ENCODE measurements at places on chromosomes 2 and 18.

GRCh38 chr18:30814446-30814845, 228.1 kb downstream of the DSC3 start:
- DNase-seq = no peak

DNA sequence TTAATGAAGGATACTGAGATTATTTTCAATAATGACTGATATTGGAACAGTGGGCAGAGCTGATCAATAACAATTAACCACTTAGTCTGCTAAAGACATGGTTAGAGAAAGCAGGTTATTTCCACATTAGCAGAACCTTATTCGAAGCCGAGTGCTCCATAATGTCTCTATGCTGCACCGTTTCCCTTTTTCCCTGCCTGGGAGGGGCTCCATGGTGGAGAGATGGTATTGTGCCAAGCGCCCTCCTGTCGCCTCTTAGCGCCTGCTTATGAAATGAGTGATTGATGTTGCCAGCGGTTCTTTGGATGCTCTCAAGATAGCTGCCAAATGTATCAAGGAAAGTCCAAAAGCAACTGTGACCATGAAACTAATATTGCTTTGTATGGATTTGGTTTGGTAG, 34.6 kb upstream of the INSIG2 start:
- no peak for DNase-seq

DNA sequence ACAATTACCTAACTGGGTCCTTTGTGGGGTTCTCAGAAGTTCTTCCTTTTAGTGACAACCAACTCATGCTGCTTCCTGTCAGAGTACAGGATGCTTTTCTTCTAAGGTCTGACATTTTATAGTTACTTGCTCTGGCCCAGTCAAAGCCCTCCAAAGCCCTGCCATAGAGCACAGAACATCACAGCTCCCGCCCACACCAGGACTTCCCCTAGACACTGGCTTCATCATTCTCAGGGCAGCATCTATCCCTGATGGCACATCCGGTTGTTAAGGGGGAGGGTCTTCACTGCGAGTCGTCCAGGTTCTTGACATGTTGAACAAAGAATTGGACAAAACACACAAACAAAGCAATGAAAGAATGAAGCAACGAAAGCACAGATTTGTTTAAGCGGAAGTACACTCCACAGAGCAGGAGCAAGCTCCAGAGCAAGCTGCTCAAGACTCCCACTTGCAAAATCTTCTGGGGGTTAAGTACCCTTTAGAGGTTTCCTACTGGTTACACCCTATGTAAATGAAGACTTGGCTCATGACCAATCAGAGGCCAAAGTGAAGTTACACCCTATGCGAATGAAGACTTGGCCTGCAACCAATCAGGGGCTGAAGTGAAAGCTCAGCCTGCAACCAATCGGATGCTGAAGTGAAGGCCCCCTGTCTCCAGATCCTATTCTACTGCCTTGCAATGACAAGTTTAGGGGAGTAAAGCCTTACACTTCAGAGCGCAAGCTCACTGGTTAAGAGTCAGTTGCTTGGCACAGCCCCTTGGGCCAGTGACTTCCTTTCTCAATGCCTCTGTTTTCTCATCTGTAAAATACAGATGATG, 79.0 kb downstream of the HDAC4 start:
- no peak for DNase-seq

- peak; percentile 24 for DNase-seq
Measured at GRCh38 chr18:13216092-13216582, 2.4 kb upstream of the LDLRAD4 start.

GRCh38 chr2:117703858-117704257, 110.6 kb upstream of the DDX18 start:
- no peak for DNase-seq

GRCh38 chr18:13261661-13262357, 43.2 kb downstream of the LDLRAD4 start:
- no peak for DNase-seq

GRCh38 chr2:36536776-36537175, 61.2 kb downstream of the FEZ2 start:
- DNase-seq = no peak

DNA sequence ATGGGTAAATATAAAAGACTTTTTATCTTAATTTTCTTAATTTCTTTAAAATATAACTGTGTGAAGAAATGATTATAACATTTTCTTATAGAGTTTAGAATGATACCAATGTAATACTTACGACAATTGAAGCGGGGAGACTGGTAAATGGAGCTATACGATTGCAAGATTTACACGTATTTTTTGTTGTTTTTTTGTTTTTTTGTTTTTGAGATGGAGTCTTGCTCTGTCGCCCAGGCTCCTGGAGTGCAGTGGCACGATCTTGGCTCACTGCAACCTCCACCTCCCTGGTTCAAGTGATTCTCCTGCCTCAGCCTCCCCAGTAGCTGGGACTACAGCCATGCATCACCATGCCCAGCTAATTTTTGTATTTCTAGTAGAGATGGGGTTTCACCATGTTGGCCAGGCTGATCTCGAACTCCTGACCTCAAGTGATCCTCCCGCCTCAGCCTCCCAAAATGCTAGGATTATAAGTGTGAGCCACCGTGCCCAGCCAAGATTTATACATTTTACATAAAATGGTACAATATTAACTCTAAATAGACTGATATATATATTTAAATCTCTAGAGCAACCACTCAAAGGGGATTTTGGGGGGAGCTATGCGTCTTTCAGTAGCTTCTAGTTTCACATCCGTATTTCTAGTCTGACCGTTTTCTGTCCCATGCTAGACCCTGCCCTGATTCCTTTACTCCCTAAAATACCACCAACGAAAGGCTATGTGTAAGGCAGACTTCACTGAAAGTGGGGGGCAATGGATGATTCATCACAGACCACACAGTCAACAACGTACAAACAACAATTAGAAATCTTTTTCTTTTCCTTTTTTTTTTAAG, 28.2 kb upstream of the ATG16L1 start:
- DNase-seq = no peak

DNA sequence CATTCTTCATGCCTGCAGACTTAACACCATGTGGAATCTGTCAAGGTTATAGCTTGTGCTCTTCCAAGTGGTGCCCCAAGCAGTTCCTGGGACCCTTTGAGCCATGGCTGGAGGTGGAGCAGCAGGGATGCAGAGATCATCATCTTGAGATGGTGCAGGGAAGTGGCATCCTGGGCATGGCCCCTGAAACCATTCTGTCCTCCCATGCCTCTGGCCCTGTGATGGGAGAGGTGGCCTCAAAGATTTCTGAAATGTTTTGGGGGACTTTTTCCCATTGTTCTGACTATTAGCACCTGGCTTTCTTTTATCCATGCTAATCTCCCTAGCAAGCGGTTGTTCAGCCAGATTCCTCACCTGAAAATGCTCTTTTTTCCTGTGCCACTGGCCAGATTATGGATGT, 10.3 kb upstream of the TMEM37 start:
- no peak for DNase-seq

GRCh38 chr2:6835467-6835866, 30.2 kb downstream of the CMPK2 start:
- no peak for DNase-seq

GRCh38 chr2:20143263-20143662, 81.7 kb downstream of the SDC1 start:
- no peak for DNase-seq

- peak; percentile 8 for DNase-seq
Measured at GRCh38 chr2:221377066-221377465, 195.0 kb downstream of the EPHA4 start.

DNA sequence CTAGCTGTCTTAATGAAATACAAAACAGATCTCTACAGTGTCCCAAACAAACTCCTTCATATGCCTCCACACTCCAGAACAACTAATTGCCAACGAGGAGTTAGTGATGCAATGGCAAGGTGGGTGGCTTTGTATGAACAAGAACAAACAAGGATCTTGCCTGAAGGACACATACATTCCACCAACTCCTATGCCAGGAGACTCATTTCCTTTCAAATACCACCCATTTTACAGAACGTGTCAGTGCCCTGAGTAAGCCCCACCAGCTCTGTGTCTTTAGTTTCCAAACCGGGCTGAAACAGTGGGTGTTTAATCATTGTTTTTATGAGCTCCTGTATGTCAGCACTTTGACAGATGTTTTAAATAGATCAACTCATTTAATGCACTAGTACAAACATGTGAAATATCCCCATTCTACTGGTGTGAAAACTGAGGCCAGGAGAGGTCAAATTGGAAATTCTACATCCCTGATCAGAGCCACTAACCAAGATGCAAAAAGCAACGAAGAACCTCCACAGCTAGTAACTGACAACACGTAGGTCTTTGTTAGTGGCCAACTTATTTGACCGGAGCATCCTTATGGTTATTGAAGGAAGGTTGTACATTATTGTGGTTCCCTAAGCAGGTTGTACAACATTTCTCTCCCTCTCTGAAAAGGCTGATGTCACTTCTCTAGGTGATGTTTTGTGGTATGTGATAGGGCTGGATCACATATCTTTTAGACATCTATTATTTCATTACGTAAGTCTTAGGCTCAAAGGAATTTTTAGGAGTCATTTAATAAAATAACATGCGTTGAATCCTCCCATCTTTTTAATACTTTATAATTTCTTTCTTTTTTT, 534.9 kb upstream of the TNP1 start:
- DNase-seq = no peak

GRCh38 chr2:204494681-204495080, 50.6 kb upstream of the PARD3B start:
- DNase-seq = no peak

DNA sequence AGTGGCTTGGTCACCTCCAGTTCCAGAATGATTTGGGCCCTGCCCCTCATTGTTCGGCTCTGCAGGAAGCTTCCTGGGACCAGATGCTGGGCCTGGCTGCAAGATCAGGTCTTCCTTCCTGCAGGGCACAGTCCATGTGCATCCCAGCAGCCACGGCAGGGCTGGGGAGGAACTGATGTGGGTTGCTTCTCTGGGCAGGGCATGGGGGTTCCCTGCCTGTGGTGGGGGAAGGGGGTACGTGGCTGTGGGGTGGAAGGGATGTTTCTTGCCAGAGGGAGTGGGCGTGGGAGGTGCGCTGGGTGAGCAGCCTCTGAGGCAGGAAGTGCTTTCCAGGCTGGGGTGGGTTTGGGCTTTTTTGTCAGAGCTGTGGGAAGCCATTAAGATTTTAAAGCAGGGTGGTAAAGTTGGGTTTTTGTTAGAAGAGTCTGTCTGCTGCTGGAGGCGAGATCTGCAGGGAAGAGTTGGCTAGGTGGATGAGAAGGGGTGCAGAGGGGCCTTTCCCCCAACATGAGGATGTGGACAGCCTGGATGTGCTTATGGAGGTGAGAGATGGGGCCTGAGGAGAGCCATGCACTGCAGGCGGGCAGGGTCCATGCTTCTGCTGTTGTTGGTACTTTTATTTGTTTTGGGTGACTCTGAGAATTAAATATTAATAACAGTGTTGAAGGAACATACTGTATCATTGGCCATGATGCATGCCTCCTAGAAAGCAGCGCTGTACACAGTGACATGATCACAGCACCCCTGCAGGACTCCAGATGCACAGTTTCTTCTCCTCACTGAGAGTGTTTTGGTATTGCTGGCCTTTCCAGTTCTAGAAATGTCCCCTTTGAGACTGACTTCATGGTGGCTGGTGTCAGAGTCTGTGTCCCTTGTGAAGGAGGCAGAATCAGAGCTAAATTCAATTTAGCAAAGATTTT, 45.3 kb downstream of the DGKD start:
- DNase-seq = no peak

GRCh38 chr2:7018767-7019166, 101.6 kb downstream of the RNF144A start:
- DNase-seq = no peak

DNA sequence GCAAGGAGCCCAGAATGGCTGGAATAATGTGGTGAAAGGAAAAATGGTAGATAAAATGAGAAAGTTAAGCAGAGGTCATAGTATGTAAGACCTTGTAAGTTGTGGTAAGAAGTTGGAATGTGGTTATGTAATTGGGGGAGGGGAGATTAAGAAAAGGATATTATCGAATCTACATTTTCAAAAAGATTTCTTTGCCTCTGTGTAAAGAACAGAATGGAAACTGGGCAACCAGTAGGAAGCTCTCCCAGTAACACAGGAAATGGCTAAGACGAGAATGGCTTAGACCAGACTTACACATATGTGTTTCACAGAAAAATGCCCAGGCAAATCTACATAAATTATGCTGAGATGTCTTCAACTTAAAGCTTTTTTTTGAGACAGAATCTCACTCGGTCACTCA, 13.2 kb downstream of the MEMO1 start:
- DNase-seq = no peak

DNA sequence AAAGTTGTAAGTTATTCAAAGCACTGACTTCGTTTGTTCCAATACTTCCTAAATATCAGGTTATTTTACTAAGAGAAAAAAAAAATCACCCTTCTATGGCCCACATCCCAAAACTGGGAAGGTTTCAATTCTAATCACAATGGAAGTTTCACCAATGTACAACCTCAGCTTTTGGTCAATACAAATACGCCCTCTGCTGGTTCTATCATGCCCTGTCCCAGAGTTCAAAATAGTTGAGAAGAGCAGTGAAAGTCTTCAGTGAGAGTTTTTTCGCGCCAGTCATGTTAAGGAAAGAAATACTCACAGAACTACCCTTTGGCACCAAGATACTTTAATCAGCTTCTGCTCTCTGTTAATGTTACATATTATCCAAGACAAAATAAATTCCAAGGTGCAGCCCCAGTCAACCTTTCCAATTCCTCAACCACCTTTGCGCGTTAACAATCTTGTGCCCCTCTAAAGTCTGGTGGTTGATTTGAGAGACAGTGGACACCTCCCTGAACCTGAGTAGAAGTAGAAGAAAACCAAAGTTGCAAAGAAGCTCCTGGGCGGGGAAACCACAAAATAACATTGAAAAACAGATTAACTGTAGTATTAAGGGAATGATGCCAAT, 59.9 kb downstream of the SUMO1 start:
- DNase-seq = peak; percentile 48

DNA sequence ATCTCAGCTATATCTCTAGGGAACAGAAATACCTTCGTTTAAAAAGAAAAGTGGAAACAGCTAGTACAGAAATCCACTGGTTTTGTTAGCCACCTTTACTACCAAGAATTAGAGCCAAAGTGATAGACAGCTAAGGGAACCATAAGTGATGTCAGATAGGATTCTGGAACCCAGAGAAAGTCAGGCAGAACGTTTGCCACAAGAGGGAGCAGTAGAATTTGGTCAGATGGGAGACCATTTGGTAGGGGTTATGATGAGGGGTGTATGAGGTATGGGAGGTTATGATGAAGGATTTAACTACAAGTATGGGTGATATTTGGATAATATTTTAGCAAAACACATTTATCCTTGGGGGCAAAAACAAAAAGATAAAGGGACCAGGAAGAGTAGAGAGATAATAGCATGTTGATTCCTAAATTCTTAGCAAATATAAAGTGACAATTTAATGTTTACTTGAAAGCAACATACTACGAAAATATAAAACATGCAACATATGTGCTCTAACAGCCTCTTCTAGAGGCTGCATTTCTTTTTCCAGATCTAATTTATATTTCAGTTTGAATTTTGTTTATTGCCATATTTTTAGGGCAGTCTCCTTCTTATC, 3.3 kb downstream of the SLC8A1 start:
- DNase-seq = no peak

- DNase-seq = no peak
Measured at GRCh38 chr2:27723372-27724144, 48.0 kb upstream of the MRPL33 start.

Data from GM04504 (cell line).